ENCODE measurements at places on chromosomes 13 and 19.

GRCh38 chr13:110023729-110024644 lies 237.6 kb upstream of the IRS2 start:
- DNase-seq = peak; percentile 15

- DNase-seq = no peak
These were observed 9.2 kb downstream of the ABCA7 start for GRCh38 chr19:1049106-1049505.

GRCh38 chr13:84870190-84870589 lies 929.0 kb downstream of the SLITRK6 start:
- DNase-seq = no peak

DNA sequence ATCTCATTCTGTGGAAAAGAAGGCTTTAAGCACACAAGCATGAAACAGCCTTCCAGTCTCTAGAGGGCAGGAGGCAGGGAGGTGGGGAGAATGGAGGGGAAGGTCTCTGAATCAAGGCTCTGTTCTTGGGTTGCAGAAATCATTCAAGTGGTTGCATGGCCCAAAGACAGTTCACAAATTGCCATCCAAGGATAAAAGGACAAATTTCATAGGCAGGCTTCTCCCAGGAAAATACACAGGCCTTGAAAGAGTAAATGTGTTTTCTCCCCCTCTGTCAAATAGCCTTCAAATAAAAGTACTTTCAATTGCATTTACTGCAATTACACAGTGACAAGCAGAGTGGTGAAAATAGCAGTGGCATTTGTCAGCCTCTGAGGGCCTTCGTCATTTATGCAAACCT lies 450.8 kb downstream of the DCT start:
- DNase-seq = no peak

GRCh38 chr13:27020415-27020814 lies 151.2 kb downstream of the USP12 start:
- DNase-seq = no peak

DNA sequence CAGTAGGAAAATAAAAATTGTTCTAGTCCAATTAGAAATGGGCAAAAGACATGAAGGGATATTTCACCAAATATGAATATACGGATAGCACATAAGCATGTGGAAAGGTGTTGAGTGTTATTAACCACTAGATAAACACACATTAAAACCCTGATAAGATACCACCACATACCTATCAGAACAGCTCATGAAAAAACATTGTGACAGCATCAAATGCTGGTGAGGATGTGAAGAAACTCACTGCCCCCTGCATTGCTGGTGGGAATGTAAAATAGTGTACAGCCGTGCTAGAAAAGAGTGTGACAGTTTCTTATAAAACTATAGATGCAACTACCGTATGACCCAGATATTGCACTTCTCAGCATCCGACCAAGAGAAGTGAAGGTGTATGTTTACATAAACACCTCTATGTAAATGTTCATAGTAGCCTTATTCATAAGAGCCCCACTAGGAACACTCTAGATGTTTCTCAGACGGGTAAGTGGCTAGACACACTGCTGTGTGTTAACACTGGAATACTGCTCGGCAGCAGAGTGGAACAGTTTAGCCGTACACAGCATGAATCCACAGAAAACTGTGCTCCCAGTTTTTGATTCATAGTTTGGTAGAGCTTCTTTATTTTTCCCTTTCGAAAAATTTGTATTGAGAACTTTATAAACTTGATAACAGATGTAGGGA lies 321.1 kb downstream of the MYO16 start:
- DNase-seq = no peak

DNA sequence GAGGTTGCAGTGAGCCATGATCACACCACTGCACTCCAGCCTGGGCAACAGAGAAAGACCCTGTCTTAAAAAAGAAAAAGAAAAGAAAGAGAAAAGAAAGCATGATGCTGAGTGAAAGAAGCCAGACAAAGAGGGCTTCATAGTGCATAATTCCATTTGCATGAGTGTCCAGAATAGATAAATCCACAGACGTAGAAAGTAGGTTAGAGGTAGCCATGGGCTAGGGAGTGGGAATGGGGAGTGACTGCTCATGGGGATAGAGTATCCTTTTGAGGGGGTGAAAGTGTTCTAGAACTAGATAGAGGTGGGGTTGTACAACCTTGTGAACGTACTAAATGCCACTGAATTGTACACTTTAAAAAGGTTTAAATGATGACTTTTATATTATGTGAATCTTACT lies 7.6 kb upstream of the OR1I1 start:
- no peak for DNase-seq

GRCh38 chr19:4115818-4116385 lies 8.0 kb downstream of the MAP2K2 start:
- DNase-seq = no peak

- peak; percentile 48 for DNase-seq
These were observed 97.0 kb upstream of the MBNL2 start for GRCh38 chr13:97124915-97125809.

DNA sequence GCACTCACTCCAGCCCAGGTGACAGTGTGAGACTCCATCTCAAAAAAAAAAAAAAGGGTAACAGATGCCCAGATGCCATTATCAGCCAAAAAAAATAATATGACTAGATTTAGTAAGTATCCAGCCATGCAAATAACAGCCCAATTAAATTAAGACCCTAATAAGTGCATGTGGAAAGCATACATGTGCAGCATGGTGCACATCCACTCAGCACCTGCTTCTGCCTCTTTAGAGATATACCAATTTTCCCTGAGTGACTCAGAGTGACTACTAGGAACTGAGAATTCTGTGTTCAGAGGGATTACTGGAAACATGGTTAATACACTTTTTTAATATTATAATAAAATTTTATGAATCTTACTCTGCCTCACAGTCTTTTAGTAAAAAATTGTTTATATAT lies 29.8 kb upstream of the ZNF675 start:
- no peak for DNase-seq

GRCh38 chr13:46531953-46532352 lies 21.0 kb upstream of the LRCH1 start:
- DNase-seq = no peak

- no peak for DNase-seq
These were observed 19.1 kb upstream of the PNMA8B start for GRCh38 chr19:46514589-46515289.

GRCh38 chr19:55173714-55174409 lies 6.2 kb downstream of the SYT5 start:
- no peak for DNase-seq

- no peak for DNase-seq
These were observed 23.5 kb upstream of the MYDGF start for GRCh38 chr19:4693471-4694121.

Data from SHP77 treated with DMSO at 0.1 percent for 48 hours (cell line).